Suprapubic skin (tissue), 4 donors: ENCODE measurements at places on chromosomes 13 and 19. TPM values are rescaled to one million over a fixed set of nuclear protein-coding genes. Genes with fewer than 3 reads are reported as not detected.

- H3K4me1 ChIP-seq, result peaks cover 32% of the 10 kb centered on the region
- H3K27me3 ChIP-seq, result no peaks in the 10 kb centered on the region
- H3K27ac ChIP-seq, result peak overlapping the region; percentile 17
- peak overlapping the region; percentile 75 for H3K4me3 ChIP-seq
- H3K36me3 ChIP-seq, result peaks cover 4% of the 10 kb centered on the region
These were observed 525 bp downstream of the BORA start for GRCh38 chr13:72728290-72728605.

DNA sequence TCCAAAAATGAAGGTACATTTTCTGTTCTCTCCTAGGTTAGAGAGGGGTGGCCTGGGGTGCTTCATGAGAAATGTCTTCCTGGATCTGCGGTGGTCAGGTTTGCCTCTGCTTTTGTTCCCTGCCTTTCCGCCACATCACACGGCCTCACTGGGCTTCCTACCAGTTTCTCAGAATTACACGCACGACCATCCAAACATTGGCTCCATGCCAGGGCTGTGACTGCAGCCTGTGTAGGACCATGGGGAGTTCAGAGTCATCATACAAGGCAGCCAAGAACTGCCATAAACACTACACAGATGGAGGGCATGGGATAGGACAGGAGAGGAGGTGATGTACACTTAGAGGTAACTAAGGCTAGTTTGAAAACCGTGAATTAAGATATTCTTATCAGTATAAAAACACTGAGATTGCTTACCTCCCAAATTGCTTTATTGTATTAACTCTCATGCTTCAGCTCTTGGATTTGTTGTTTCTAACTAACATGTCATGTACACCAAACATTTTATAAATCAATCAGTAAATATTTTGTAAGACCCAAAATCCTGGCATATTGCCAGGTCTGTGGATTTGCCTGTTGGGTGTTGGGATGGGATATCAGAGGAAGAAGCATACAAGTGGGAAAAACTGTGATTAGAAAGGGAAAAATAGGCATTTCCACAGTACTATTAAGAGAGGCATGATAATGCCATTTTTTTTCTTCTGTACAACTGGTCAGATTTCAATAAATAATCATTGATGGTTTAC is 45.2 kb downstream of the CDADC1 start:
- no peak for DNase-seq
- H3K4me3 ChIP-seq, result no peak overlapping the region
- no peaks in the 10 kb centered on the region for H3K27me3 ChIP-seq

DNA sequence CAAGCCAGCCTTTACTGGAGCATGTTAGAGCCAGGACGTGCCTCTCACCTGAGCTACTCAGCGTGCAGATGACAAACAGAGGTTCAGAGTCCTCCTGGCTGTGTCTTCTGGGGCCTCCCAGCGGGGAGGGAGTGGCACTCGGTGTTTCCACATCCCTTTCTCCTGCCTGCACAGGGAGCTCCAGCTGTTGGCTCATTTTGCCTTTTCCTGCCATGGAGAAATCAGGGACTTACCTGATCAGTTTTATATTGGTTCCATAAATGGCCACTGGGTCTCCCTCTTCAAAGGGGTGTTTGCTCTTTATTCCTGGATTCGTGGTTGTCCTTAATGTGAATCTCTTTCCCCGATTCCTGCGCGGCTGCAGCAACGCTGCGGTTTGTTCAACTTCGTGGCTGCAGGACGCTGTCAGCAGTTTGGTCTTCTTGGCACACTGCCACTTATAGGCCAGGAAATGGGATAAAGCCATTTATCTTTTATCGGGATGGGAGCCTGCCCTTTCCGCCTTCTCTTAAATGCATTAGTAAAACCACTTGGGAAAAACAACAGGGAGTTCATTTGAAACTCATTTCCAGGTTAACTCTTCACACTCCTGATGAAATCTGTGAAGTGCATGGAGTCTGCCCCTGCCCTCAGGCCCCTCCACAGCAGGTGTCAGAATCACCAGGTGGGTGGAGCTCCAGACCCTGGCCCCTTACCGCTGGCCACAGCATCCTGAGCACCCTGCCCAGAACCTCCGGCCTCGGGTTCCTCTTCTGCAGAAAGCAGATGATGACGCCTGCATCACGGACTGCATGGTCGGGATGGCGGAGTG is 39.8 kb upstream of the MCF2L start:
- H3K27me3 ChIP-seq, result peaks cover 9% of the 10 kb centered on the region
- no peak for DNase-seq
- no peak overlapping the region for H3K4me3 ChIP-seq

Gene IL17D
- total RNA-seq, result 1.5 TPM

Gene ZIK1
- total RNA-seq, result 5.7 TPM

Gene TNNT1
- 46.7 TPM for total RNA-seq

DNA sequence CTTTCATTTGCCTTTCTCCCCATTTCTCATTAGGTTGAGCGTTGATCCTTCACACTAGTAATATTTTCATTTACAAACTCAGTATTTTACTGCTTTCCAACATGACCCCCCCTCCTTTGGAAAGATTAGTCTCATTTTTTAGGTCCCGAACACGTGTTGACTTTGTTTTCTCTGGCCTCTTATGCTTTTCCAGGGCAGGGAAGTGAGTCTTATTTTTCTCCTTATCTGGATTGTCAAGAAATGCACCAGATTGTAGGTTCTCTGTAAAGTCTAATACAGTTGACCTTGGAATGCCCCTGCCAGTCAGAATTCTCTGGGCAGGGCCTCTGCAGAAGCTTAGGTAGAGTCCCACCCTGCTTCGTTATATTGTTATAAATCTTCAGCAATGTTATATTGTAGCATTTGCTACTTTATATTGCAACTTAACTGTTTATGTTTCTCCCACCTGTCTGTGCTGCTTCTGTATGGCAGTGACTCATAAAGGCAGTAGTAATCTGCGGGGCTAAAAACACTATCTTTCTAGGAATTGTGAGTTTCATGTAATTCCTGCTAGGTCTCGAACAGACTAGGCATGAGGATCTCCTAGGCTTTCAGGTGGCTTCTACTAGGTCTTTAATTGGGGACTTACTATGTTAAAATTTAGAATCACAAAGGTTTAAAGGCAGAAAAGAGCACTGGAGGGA is 2.0 kb downstream of the TDRD3 start:
- H3K27ac ChIP-seq, result peak overlapping the region; percentile 99
- H3K4me3 ChIP-seq, result no peak overlapping the region
- no peaks in the 10 kb centered on the region for H3K36me3 ChIP-seq
- H3K4me1 ChIP-seq, result peaks cover 28% of the 10 kb centered on the region
- H3K27me3 ChIP-seq, result no peaks in the 10 kb centered on the region
- DNase-seq, result no peak

DNA sequence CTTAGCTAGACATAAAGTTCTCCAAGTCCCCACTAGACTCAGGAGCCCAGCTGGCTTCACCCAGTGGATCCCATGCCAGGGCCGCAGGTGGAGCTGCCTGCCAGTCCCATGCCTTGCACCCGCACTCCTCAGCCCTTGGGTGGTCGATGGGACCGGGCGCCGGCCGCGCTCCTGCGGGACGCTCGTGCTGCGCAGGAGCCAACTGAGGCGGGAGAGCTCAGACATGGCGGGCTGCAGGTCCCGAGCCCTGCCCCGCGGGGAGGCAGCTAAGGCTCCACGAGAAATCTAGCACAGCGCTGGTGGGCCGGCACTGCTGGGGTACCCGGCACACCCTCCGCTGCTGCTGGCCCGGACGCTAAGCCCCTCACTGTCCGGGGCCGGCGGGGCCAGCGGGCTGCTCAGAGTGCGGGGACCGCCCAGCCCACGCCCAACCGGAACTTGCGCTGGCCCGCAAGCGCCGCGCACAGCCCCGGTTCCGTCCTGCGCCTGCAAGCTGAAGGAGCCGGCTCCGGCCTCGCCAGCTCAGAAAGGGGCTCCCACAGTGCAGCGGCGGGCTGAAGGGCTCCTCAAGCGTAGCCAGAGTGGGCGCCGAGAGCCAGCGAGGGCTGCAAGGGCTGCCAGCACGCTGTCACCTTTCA is 5.8 kb downstream of the PARP4 start:
- no peak for DNase-seq
- H3K27ac ChIP-seq, result no peak overlapping the region
- no peak overlapping the region for H3K4me3 ChIP-seq
- H3K27me3 ChIP-seq, result no peaks in the 10 kb centered on the region
- H3K4me1 ChIP-seq, result peaks cover 26% of the 10 kb centered on the region

GRCh38 chr13:45863709-45864590 is 12.4 kb upstream of the SIAH3 start:
- no peak overlapping the region for H3K27ac ChIP-seq
- no peak overlapping the region for H3K4me3 ChIP-seq
- H3K4me1 ChIP-seq, result no peaks in the 10 kb centered on the region
- peaks cover 7% of the 10 kb centered on the region for H3K27me3 ChIP-seq
- no peaks in the 10 kb centered on the region for H3K36me3 ChIP-seq

DNA sequence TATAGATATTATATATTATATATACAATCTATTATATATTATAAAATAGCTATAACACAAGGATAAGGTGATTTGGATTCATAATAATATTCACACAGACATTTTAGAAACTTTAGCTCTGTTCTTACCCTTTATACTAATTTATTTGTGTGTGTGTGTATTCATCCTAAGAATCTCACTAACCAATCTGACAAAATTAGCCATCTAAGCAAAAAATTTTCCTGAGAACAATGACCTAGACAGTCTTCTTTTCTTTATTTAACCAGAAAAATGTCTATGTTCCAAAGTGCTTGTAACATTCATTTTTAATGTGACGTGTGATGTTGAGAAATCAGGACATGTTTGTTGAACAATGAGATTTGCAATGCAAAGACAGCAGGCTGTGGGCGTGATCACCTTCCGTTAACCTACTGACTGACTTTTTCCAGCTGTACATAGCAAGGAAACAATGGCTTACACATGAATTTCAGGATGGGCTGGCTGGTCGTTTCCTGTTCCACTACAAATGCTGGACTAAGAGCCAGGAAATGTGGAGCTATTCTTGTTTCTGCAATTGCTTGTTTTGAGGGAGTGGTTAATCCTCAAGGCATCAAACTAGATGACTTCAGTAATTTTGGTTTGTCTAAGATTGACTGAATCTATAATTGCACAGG is 634.6 kb upstream of the ARGLU1 start:
- H3K27me3 ChIP-seq, result no peaks in the 10 kb centered on the region
- peak overlapping the region; percentile 73 for H3K27ac ChIP-seq
- H3K4me1 ChIP-seq, result peaks cover 17% of the 10 kb centered on the region
